ENCODE measurements at places on chromosomes 16 and 17.
A peak's percentile ranks its signal among the peaks of the same experiment; 100 is the strongest.

DNA sequence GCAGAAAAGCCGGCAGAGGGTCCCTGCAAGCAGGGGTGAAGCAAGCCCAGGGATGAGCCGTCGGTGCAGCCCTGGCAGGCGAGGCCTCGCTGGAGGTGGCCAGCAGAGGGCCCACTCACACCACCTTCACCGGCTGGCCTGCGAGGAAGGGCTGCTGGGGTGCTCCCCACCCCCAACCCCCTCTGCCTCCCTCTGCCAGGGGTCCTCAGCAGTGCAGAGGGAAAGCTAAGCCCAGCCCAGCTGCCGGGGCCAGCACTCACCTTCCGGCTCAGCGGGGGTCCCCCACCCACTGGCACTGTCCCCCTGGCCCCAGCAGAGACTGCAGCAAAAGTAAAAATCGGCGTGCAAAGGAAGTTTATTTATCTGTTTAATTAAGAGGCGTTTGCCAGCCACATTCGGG lies 113.4 kb downstream of the ENGASE start:
- peak; percentile 15 for DNase-seq

DNA sequence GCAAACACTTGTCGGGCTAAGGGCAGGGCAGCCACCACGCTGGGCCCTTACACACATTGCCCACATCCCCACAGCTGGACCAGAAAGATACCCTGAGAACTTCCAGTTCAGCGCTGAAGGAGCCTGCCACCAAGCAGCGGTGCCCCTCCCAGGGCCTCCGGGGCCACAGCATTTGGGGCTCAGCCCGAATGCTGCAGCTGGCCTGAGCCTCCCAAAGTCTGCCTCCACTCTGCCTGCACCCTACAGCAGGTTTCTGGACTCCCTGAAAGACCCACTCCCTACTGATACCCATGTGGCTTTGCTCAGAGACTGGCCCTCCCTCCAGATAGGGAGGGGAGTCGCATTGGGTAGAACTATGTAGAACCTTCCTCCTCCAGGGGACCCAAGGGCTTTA lies 1.5 kb downstream of the MCRIP1 start:
- DNase-seq, result no peak

GRCh38 chr17:64599187-64599676 lies 62.9 kb downstream of the SMURF2 start:
- DNase-seq, result no peak

GRCh38 chr16:89184933-89185794 lies 13.6 kb downstream of the CDH15 start:
- DNase-seq, result no peak

DNA sequence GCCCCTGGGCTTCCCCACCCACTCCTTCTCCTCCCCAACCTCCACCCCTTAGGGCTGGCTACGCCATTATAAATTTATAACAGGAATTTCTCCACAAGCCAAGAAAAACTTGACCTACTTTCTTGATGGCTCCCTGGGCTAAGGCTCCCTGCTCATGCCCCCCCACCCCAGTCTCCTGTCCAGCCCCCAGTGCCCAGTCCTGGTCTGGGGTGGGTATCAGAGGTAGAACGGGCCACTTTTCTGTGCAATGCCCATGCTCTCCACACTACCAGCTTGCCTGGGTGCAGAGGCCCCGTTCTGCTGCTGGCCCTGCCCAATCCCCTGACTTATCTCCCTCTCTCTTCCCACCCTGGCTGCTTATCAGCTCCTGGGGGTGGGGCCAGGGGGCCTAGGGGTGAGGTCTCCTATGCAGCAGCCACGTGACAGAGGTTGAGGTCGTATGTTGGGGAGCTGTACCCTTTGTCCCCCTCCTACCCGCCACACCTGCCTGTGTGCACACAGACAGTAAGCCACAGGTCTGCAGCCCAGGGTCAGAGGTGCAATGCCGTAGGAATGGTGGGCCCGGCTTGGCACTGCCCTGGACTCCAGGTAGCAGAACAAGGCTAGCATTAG lies 10.1 kb downstream of the THRA start:
- DNase-seq, result no peak

GRCh38 chr17:39009581-39010001 lies 42.4 kb upstream of the FBXO47 start:
- DNase-seq, result no peak

GRCh38 chr17:73586275-73586832 lies 57.9 kb downstream of the SDK2 start:
- no peak for DNase-seq

GRCh38 chr16:26981266-26981938 lies 85.3 kb upstream of the C16orf82 start:
- DNase-seq, result no peak
